NCI-H2081 (cell line): ENCODE measurements at places on chromosomes 2 and 18.

DNA sequence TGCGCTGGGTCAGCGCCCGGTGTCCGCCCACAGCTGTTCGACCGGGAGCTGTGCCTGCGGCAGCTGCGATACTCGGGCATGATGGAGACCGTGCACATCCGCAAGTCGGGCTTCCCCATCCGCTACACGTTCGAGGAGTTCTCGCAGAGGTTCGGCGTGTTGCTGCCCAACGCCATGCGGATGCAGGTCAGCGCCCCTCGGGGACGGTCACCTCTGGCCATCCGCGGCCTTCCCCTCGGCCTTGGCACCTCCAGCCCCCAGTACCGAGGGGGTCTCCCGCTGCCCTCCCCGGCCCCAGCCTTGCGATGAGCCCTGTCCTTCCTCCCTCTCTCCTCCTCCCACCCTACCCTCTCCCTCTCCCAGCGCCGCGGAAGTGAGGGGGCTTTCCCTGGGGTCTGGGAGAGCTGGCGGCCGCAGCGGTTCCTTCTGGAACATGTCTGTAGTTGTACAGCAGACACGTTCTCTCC, 53.2 kb upstream of the GPR17 start:
- no peak for DNase-seq

DNA sequence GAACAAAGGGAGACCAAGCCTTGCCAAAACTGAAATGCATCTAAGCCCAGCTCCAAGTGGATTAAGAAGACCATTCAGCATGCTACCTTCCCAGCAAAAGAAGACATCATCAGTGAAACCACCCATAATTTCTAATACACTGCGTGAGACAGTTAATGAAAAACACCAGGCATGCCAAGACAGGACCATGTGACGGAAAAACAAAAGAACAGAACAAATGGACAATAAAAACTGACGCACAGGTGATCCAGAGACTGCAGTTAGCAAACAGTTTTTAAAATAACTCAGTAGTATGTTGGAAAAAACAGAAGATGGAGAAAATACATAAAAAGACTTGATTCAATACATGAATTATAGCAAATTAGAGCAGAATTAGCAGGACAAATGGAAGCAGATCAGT, 15.3 kb downstream of the FAM168B start:
- DNase-seq, result no peak

GRCh38 chr2:211816754-211817153, 721.8 kb downstream of the ERBB4 start:
- peak; percentile 88 for DNase-seq

DNA sequence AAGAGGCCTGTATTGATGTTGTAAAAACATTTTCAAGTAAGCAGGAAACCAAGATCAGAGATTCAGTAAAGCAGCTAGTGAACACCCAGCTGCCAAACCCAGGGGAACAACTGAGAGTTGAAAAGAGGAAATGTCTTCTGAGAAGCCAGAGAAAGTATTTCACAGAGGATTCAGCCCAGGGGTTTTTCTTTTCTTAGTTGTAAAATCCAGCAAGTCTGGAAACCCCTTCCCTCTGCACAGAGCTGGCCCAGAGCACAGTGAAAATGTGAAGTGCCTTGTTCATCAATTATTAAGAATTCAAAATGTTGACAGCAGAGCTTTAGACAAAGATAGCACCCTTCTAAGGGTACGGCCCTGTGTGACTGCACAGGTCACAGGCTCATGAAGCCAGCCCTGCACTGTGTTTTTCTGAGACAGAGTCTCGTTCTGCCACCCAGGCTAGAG, 28.4 kb downstream of the AFF3 start:
- DNase-seq, result no peak

DNA sequence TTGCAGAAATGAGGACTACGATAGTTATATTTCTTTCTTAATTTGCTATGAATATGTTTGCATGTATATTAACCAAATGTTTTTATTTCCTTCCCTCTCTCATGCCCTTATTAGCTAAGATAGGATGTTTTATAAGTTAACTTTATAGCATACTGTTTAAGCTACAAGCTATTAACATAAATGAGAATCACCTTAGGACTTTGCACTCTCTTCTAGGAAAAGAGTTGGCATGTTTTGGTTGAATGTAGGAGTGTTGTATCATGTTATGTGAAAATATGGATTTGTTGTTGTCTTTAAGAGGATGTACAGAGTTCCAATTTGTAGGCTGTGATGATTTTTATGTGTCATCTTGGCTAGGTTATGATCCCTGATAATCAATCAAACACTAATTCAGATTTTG, 467.4 kb upstream of the SETBP1 start:
- no peak for DNase-seq

DNA sequence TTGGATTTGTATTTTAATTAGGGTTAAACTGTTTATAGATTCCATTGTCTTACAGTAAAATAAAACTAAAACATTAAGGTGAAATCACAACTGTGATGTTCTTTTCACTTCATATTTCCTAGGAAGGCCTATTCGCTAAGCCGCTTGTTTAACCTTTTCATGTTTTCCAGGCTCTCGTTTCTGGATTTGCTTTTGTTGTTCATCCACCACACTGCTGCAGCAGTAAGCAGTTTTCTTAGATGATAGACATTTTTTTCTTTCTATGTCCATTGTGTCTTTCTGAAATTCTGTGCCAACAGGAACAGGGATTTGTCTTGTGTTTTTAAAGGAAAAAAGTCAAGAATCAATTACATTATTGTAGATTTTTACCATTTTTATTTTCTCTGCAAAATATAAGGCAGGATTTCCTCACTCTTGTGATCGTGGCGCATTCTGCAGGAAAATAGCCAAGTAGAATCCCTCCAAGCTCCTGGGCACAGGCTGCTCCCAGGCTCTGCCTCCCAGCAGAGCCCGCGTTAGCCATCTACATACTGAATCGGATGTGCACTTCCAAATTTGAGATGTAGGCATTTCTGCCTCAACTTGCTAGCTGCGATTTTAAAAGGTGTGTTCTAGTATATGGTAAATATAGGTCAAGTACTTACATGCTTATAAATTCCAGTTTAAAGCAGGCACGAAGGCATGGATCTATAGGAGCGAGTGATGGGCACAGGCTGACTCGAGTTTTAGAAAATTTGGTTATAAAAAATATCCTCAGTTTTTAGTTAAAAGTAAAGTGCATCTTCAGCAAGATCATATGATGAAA, 10.2 kb downstream of the TSHZ1 start:
- no peak for DNase-seq

DNA sequence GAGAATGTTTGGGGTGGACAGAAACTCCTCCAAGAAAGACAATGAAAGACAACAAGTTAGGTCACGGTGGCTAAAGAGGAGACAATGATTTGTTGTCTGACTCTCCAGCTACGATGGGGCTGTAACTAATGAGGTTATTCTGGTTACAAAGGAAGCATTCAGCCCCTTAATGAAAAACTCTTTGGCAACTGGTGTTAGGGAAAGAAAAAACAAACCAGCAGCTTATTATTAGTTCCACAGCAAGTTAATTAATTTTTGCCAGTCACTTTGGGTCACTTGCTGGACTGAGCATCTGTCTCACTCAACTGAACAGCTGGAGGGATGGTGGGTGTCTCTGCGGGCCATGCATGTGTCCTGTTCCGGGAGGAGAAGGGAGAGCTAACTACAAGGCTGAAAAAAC, 263.7 kb downstream of the ALK start:
- DNase-seq, result no peak

GRCh38 chr18:66780609-66781008, 176.7 kb upstream of the CDH19 start:
- DNase-seq, result no peak

- DNase-seq, result no peak
These were observed 77.0 kb downstream of the KYNU start for GRCh38 chr2:142954493-142954892.

- DNase-seq, result peak; percentile 64
These were observed 273.3 kb downstream of the TNS1 start for GRCh38 chr2:217729421-217730053.

GRCh38 chr2:168490946-168491605, 35.0 kb downstream of the CERS6 start:
- no peak for DNase-seq

DNA sequence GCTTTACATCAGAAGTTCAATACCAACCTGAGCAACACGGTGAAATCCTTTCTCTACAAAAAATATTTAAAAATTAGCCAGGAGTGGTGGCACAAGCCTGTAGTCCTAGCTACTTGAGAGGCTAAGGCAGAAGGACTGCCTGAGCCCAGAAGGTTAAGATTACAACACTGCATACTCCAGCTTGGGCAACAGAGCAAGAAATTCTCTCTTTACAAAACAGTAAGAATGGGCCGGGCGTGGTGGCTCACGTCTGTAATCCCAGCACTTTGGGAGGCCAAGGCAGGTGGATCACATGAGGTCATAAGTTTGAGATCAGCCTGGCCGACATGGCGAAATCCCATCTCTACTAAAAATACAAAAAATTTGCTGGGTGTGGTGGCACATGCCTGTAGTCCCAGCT, 113.2 kb downstream of the USP34 start:
- DNase-seq, result no peak

DNA sequence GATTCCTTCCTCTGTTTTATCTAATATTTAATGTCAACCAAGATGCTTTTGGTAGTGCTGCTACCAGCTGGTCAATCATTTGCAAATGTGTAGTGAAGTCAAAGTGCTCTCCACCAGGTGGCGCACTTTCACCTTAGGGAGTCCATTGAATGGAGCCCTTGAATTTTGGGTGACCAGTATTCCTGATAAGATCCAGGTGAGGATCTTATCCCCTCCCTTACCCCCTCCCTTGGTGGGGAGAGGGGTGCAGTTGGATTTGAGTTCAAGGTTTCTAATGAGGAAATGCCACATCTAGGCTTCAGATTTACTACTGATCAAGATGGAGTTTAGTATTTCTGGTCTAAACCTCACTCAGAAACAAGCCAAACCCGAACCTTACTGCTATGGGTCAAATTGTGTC, 12.0 kb upstream of the E2F6 start:
- DNase-seq, result peak; percentile 90

GRCh38 chr2:42931818-42932195, 139.4 kb upstream of the HAAO start:
- no peak for DNase-seq

DNA sequence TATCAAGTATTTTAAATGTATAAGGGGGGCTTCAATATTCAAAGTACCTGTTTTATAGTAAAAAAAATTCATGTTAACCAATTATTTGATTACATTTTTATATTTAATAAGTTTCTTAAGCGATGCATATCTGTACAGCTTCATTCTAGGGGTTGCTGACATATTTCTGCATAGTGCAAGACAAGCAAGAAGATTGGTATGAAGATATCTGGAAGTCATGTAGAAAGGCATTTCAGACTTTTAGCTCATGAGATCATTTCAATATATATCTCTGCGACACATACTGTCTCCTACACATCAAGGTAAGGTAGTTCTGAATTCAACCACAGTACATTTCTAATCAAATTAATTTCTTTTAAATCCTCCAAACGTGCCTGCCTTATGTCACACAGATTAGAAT, 73.1 kb downstream of the MEMO1 start:
- no peak for DNase-seq

DNA sequence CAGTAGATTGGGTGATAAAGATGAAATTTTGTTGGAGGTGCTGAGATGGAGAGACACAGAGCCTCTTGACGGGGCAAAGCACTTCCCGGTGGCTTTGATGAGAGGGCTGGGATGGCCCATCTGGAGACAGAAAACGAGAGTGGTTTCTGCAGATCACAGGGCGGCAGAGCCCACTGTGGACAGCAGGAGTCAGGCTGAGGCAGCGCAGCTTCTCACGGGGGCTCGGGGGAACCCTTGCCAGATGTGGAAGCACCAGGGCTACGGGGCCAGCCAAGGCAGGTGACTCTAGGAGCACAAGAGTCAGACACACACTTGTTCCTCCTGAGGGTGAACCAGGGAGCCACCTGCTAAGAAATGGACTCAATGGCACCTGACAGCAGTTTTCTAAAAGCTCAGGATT, 78.5 kb downstream of the TPO start:
- no peak for DNase-seq

GRCh38 chr2:233056961-233057605, 3.1 kb upstream of the INPP5D start:
- DNase-seq, result no peak

- DNase-seq, result no peak
These were observed 83.7 kb upstream of the B3GNT2 start for GRCh38 chr2:62112179-62112578.

GRCh38 chr2:236795861-236796219, 226.2 kb downstream of the ACKR3 start:
- DNase-seq, result no peak

DNA sequence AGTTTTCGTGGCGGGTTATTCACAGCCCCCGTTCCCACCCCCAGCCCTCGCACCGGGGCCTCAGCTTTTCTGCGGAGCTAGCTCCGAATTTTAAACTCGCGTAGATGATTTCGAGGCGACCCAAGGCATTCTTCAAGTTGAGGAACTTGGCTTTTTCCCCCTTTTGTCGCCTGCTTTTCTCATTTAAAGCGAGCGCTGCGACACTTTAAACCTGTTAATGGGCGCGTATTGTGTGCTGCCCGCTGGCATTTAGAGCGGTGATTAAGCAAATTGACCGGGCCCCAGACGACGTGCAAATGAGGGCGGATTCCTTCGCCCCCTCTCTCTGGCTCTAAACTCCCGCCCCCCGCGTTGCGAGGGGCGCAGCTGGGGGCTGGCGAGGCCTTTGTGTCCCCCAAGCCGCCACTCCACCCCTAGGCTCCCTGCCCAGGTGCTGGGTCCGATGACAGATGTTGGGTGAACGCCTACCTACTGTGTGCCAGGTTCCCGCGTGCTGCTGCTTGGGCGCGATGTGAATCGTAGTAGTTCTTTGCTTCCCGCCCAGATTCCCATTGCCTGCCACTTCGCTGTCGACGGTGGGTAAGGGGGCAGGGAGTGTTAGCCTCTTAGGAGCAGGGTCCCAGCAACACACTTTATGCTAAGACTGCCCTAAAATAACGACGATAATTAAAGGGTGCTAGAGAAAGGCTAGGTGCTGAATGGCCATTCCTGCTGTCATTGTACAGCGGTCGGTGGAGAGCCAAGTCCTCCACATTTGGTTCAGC, 1.9 kb downstream of the TCF7L1 start:
- no peak for DNase-seq

DNA sequence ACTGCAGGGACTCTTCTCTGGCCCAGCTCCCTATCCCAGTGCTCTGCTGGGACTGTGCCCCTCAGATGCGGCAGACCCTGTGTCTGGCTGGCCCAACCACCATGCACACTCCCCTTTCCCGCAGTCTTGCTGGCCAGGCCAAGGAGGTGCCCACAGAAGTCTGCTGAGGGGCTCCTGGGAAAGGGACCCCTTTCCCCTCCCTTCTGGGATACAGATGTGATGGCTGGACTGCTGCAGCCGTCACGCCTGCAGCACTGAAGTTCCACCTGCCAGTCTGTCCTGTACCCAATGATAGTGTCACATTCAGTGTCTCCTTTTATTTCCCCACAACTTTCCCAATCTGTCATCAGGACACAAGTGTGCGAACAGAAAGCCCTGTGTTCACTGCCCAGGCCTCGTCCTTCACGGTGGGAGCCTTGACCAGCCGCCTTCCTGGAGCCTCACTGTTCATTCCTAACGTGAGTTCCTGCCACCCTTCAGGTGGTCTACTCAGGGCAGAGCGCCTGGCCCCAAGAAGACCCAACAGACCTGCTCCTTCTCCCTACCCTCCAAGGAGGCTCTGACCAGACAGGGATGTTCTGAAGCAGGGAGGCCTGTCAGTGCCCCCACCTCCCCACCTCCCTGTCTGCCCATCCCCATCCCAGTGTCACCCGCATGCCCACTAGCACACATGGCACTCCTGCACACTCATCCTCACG, 47.1 kb downstream of the ANKMY1 start:
- DNase-seq, result no peak
